ENCODE measurements at places on chromosomes 5 and 9. TPM values are rescaled to one million over a fixed set of nuclear protein-coding genes. Genes with fewer than 3 reads are reported as not detected.

The HRH2 gene
- 4.0 TPM for total RNA-seq

The NR2F1 gene
- total RNA-seq: not detected

The SPOCK1 gene
- not detected for total RNA-seq

The GNA14 gene
- not detected for total RNA-seq

The PRKAA1 gene
- total RNA-seq: 120 TPM

The IRX4 gene
- not detected for total RNA-seq

- no peak for DNase-seq
Measured at GRCh38 chr5:116524966-116525365, 49.7 kb downstream of the SEMA6A start.

DNA sequence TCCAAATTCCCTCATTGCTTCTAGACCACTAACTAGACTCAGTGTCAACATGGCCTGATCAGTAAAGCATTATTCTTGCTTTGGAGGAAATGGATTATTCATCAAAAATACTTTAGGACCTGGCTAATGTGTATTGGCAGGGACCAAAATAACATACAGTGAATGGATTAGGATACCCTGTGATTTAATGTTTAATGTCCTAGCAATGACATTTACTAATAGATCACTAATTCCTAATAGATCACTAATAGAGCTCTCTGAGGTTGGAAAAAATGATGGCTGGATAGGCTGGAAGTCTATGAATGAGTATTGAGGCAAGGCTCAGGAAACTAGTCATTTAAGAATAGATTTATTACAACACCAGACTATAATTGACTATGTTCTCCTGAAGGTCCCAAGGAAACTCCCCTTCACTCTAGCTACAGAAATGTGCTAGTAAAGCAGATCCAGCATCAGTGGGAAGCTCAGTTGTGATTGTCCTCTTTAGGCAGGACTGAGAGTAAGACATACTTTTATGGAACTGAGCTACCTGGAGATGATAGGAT is 46.1 kb upstream of the CHSY3 start:
- DNase-seq: no peak

GRCh38 chr9:105436783-105437182 is 11.1 kb upstream of the FSD1L start:
- no peak for DNase-seq

DNA sequence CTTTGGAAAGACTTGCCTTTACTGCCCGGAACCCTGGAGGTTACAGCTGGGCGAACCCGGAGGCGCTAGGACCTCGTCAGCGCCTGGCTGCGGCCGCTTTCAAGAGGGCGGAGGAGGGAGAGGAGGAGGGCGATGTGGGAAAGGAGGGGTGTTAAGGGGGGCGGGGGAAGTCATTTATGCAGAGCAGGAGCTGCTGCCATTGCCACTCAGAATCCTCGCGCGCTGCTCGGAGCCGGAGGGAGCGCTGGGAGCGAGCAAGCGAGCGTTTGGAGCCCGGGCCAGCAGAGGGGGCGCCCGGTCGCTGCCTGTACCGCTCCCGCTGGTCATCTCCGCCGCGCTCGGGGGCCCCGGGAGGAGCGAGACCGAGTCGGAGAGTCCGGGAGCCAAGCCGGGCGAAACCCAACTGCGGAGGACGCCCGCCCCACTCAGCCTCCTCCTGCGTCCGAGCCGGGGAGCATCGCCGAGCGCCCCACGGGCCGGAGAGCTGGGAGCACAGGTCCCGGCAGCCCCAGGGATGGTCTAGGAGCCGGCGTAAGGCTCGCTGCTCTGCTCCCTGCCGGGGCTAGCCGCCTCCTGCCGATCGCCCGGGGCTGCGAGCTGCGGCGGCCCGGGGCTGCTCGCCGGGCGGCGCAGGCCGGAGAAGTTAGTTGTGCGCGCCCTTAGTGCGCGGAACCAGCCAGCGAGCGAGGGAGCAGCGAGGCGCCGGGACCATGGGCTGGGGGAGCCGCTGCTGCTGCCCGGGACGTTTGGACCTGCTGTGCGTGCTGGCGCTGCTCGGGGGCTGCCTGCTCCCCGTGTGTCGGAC is at the start of gene PCSK5:
Gene PCSK5, plus strand, starts transcription at position 202 of the 805 bp plus-strand sequence. Its CDS starts 509 bp downstream, at position 711.
- DNase-seq: peak; percentile 81

- DNase-seq: no peak
Measured at GRCh38 chr5:124634741-124635323, 111.6 kb downstream of the ZNF608 start.

- no peak for DNase-seq
Measured at GRCh38 chr9:126052791-126053190, 273.8 kb upstream of the MVB12B start.

GRCh38 chr9:95574866-95575553 is 58.2 kb upstream of the PTCH1 start:
- DNase-seq: no peak

DNA sequence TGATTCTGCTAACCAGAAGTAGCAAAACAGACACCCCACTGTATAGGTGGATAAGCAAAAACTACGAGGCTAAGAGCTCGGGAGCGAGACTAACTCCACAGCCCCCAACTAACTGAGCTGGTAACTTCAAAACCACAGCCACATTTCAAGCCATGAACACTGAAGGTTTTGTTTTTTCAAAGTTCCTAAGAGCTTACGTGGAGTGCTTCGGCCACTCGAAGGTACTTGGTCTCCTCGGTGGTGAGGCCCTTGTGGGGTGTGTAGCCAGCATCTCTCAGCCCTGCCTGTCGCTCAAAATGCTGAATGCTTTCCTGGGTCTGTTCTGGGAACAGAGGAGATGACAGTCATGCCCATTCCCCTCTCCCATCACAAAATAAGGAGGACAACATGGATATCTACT is 11.1 kb downstream of the KIAA1191 start:
- DNase-seq: no peak

DNA sequence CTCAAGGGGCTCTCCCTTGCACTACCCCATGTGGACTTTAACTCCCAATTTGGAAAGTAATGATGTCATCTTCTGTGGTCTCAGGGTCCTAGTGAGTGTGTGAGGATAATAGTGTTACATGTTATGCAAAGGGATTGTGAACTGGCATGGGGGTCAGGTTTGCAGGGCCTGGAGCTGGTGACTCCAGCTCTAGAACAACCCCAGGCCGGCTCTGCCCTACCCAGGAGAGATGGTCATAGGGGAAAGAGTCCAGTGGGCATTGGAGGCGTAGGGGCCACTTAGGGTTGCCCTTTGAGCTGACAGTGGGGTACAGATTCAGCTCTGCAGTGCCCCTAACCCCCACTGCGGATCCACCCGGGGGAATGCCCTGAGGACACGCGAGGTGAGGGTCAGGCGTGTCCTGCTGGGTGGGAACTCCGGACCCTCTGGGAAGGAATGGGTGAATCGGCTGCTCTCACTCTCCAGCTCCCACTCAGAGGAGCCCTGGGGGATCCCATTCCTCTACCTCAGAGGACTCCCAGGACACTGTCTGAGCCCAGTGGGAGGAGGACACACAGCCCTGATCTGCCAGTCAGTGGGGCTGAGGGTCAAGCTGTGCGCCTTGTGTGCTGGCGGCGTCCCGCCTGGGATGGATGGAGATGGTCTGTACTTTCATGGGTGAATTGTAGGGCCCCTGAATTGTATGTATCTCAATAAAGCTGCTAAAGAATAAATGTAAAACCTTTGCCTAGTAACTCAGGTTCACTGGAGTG is 2.5 kb upstream of the NKD2 start:
- no peak for DNase-seq

- no peak for DNase-seq
Measured at GRCh38 chr5:175484322-175484721, 6.0 kb downstream of the SFXN1 start.

DNA sequence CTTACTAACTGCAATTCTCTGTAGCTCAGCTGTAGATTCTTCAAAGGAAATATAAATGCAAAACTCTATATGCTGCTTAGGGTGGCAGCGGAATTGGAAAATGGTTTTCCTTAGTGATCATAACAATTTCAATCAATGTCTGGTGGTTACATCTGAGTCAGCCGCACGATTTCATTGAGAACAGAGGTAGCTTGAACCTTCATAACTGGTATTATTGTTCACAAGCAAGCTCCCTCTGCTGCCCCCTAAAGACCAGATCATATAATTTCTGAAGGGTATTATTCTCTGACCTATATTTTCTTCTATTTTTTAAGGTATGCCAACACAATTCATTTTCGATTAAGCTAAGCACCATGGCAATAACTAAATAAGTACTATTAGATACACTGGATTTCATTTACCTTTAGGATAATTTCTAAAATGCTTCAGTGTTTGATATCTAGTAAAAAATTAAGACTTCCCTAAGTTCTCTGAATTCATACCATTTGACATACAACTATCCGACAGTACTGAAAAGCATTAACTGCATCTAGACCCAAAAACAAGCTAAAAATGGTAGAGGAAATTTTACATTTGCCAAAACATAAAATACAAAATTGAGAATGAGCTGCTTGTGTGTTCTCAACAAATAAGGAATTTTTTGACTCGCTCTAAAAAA is 181.1 kb upstream of the SPEF2 start:
- no peak for DNase-seq

- DNase-seq: no peak
Measured at GRCh38 chr5:41707853-41708603, 162.2 kb downstream of the OXCT1 start.
